ENCODE measurements at places on chromosomes 3 and 15.
A peak's percentile ranks its signal among the peaks of the same experiment; 100 is the strongest.

GRCh38 chr15:100049483-100049882, 292.3 kb downstream of the ADAMTS17 start:
- DNase-seq = peak; percentile 62

DNA sequence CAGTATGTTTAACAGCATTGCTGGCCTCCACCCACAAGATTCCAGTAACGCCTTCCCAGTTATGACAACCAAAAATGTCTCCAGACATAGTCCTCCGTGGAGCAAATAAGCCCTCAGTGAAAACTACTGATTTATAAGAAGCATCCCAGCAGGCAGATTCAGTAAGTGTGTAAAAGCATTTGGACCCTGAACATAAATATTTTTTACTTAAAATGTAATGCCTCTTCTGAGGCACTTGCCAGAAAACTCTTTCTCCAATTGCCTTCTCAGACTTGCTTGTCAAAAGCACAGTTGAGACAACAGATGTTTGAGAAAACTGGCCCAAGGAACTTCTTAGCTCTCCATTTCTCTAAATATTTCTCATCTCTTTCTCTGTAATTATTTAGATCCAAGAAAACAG, 31.8 kb upstream of the DCLK3 start:
- no peak for DNase-seq

- DNase-seq = no peak
Observed at GRCh38 chr3:16182183-16182582, 7.7 kb downstream of the GALNT15 start.

DNA sequence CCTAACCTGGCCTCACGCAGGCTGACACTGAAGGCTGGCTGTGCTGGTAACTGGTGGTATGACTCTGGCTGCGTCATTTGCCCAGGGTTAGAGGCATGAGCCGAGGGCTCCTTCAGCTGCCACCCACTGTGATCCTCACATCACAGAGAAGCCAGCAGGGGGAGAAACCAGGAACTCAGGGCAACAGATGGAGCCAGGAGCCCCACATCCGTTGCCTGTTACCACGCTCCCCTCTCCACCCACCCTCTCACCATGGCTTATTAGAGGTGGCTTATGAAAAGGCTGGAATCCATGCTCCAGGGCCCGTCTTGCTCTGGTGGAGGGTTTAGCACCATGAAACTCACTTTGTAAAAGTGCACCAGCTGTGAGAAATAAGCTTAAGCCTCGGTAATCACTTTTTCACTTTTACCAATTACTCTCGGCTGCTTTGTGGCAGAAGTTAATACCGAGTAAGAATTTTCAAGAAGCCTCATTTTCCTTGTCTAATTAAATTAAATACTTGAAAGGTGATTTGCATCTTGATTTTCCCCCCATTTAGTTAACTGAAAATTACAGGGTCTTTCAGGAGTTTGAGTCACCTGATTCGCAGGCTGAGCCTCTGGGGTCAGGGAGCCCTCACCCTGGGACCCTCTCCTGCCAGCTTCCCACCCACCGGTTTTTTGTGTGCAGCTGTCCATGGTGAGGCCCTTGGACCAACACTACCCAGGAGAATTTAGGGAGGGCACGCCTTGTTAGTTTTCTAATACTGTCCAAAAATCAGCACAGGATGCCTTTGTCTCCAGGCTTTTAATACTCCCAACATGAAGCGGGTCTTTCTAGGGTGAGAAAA, 60.9 kb downstream of the ASB7 start:
- DNase-seq = no peak

GRCh38 chr3:127572186-127572585, 18.3 kb downstream of the TPRA1 start:
- no peak for DNase-seq

- no peak for DNase-seq
Observed at GRCh38 chr15:59251001-59251845, 44.6 kb downstream of the LDHAL6B start.

GRCh38 chr3:32283304-32283703, 44.8 kb downstream of the CMTM8 start:
- no peak for DNase-seq
